Breast epithelium (tissue), 4 donors: ENCODE measurements at places on chromosomes 7 and 10. TPM values are rescaled to one million over a fixed set of nuclear protein-coding genes. Genes with fewer than 3 reads are reported as not detected.

DNA sequence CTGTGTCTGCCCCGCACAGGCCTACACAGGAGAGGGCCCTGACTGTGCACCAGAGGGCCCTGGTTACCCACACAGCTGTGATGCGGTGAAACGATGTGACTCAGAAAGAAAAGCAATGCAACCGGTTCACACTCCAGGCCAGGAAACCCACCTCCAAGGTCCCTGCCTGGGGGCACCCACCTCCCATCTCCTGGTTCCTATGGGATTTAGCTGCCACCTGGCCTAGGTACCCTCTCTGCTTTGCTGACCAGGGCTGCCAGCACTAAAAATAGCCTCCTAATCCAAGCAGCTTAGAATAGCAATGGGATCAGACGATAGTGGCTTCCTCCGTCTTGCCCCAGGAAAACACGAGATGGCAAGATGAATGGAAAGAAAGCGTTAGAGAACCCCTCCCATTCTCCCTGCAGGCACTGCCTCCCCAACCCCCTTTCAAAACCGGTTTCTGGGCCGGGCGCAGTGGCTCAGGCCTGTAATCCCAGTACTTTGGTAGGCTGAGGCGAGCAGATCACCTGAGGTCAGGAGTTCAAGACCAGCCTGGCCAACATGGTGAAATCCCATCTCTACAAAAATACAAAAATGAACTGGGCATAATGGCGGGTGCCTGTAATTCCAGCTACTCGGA, 12.4 kb downstream of the RBP3 start:
- H3K4me1 ChIP-seq = no peaks in the 10 kb centered on the region
- no peaks in the 10 kb centered on the region for H3K36me3 ChIP-seq
- DNase-seq = peak; percentile 28
- no peak overlapping the region for H3K27ac ChIP-seq
- no peak overlapping the region for H3K4me3 ChIP-seq

- no peaks in the 10 kb centered on the region for H3K27me3 ChIP-seq
- no peak for DNase-seq
- no peaks in the 10 kb centered on the region for H3K36me3 ChIP-seq
- H3K27ac ChIP-seq = no peak overlapping the region
- no peak overlapping the region for H3K4me3 ChIP-seq
Observed at GRCh38 chr7:43625453-43625852, 42.5 kb downstream of the STK17A start.

GRCh38 chr10:34002896-34003295, 668.4 kb upstream of the NRP1 start:
- no peak overlapping the region for H3K4me3 ChIP-seq
- no peaks in the 10 kb centered on the region for H3K27me3 ChIP-seq
- DNase-seq = no peak
- no peaks in the 10 kb centered on the region for H3K36me3 ChIP-seq
- no peaks in the 10 kb centered on the region for H3K4me1 ChIP-seq
- no peak overlapping the region for H3K27ac ChIP-seq

- no peaks in the 10 kb centered on the region for H3K27me3 ChIP-seq
- H3K4me3 ChIP-seq = no peak overlapping the region
- H3K4me1 ChIP-seq = no peaks in the 10 kb centered on the region
- no peak overlapping the region for H3K27ac ChIP-seq
- H3K36me3 ChIP-seq = no peaks in the 10 kb centered on the region
- no peak for DNase-seq
Observed at GRCh38 chr7:121103086-121103485, 114.6 kb downstream of the CPED1 start.

The UPK3BL1 gene
- 22.0 TPM for total RNA-seq

GRCh38 chr10:3881622-3882021, 96.6 kb upstream of the KLF6 start:
- no peaks in the 10 kb centered on the region for H3K36me3 ChIP-seq
- no peaks in the 10 kb centered on the region for H3K4me1 ChIP-seq
- no peak overlapping the region for H3K27ac ChIP-seq
- no peak overlapping the region for H3K4me3 ChIP-seq
- no peak for DNase-seq

DNA sequence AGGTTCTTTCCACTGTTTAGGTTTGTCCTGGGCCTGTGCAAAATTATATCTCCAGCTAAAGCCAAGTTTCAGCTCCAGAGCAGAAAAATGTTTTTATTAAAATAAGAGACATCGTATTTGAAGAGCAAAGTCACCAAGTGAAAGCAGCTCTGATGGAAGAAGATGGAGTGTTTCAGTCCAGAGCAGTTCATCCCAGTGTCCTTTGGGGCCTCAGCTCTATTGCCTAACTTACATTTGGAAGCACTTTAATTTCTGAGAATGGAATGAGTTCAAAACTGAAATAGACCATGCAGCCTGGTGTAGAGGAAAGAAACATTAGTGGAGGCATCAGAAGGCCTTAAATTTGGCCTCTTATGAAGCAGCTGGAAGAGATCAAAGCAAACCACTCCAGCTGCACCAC, 545.2 kb downstream of the SORCS1 start:
- no peaks in the 10 kb centered on the region for H3K36me3 ChIP-seq
- no peak overlapping the region for H3K4me3 ChIP-seq
- H3K4me1 ChIP-seq = no peaks in the 10 kb centered on the region
- H3K27me3 ChIP-seq = no peaks in the 10 kb centered on the region
- no peak for DNase-seq

DNA sequence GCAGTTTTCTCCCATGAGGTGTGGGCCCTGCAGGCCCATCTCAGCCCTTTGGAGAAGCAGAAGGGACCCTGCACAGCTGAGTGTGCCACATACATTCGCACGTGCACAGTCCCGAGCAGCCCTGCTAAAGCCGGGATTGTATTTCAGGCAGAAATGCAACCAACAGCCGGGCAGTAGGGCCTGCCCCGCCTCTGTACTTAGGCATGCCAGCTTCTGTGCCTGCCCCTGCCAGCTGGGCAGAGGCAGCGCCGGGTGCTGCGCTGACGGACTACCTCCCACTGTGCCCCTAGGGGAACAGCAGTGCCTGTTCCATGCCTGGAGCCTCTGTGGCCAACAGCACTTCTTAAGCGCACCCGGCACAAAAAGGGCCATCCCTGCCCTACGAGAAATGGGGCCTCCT, 170.3 kb downstream of the NEURL1 start:
- no peak overlapping the region for H3K4me3 ChIP-seq
- H3K27ac ChIP-seq = peak overlapping the region; percentile 22
- H3K4me1 ChIP-seq = peaks cover 13% of the 10 kb centered on the region
- peak; percentile 52 for DNase-seq
- no peaks in the 10 kb centered on the region for H3K36me3 ChIP-seq
- H3K27me3 ChIP-seq = no peaks in the 10 kb centered on the region

The LRRN3 gene
- total RNA-seq = 1.6 TPM

DNA sequence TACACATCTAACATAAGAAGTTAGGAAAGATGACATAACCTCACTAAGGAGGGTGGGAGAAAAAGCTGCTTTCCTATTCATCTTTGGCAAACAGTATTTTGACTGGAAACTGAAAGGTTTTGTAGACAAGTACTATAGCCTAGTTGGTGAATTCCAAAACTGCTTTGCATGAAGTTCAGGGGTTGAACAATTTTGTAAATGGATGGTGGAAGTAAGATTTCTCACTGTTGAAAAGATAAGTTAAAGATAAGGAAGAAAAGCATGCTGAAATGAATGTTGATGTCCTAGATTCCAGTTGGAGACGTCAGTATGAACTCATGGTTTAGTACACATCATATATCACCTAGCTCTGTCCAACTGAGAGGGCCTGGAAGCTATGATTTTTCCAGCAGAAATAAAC, 159.1 kb upstream of the FEZF1 start:
- no peak for DNase-seq
- no peaks in the 10 kb centered on the region for H3K4me1 ChIP-seq
- H3K27ac ChIP-seq = no peak overlapping the region

DNA sequence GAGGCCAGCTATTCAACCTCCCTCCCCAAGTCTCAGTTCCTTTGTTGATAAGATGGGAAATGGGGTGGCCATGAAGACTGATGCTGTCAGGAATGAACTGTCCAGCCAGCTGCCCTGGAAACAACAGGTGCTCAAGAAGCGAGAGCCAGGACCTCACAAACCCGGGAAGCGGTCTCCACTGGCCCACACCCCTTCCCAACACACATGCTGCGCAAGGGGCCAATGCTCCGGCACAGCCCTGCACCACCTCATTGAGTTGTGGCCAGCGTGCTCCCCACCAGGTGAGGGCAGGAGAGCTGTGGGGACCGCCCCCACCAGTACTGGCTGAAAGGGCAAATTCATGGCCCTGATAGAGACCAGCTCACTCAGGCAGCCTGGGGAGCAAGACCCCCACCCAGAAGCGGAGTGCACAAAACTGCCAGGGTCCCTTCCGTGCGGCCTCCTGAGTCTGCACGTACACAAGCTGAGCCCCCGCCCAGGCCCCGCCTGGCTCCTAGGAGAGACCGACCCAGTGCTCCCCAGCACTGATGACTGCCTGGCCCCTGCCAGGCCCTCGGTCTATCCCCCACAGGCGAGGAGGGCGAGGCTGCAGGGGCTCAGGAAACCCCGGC, 216.6 kb downstream of the MAD1L1 start:
- no peak overlapping the region for H3K27ac ChIP-seq
- H3K4me1 ChIP-seq = no peaks in the 10 kb centered on the region
- H3K27me3 ChIP-seq = no peaks in the 10 kb centered on the region
- no peaks in the 10 kb centered on the region for H3K36me3 ChIP-seq
- no peak overlapping the region for H3K4me3 ChIP-seq

GRCh38 chr7:132177708-132178401, 398.4 kb downstream of the PLXNA4 start:
- DNase-seq = no peak
- no peaks in the 10 kb centered on the region for H3K4me1 ChIP-seq
- H3K36me3 ChIP-seq = no peaks in the 10 kb centered on the region
- H3K27ac ChIP-seq = no peak overlapping the region

DNA sequence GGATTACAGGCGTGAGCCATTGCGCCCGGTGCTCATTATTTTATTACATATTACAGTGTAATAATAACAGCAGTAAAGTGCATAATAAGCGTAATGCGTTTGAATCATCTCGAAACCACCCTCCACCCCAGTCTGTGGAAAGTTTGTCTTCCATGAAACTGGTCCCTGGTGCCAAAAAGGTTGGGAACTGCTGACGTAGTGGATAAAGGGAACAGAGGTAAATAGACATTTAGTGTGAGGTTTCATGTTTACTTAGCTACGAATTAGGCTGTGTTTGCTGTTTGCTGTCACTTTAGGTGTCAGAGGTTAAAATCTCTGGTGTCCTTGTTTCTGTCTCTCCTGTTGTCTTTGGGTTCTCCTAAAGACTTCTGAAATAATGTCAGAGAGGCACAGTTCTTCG, 60.3 kb upstream of the SLC39A12 start:
- H3K36me3 ChIP-seq = no peaks in the 10 kb centered on the region
- H3K27ac ChIP-seq = no peak overlapping the region
- no peaks in the 10 kb centered on the region for H3K27me3 ChIP-seq
- no peaks in the 10 kb centered on the region for H3K4me1 ChIP-seq

DNA sequence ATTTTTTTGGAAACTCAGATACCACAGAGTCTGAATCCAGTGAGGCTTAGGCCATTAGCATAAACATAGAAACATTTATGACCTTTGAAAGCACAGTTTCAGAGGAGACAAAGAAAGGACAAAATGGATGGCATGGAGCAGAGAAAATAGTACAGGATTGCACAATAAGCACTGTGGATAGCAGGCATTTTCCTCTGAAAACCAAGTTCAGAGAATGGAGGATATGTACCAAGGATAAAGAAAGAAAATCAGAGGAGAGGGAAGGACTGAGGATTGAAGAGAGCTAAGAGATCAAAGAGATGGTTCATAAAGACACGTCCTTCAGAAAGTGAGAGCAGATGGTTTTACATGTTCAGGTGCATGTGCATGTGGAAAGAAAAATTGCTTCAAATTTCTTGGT, 707.2 kb upstream of the CELF2 start:
- H3K27ac ChIP-seq = no peak overlapping the region
- H3K27me3 ChIP-seq = no peaks in the 10 kb centered on the region
- no peaks in the 10 kb centered on the region for H3K36me3 ChIP-seq
- no peaks in the 10 kb centered on the region for H3K4me1 ChIP-seq
- no peak overlapping the region for H3K4me3 ChIP-seq

The IFIT2 gene
- total RNA-seq = 2.6 TPM

The ZNF365 gene
- 1.8 TPM for total RNA-seq

The PIP gene
- 1.6 TPM for total RNA-seq

DNA sequence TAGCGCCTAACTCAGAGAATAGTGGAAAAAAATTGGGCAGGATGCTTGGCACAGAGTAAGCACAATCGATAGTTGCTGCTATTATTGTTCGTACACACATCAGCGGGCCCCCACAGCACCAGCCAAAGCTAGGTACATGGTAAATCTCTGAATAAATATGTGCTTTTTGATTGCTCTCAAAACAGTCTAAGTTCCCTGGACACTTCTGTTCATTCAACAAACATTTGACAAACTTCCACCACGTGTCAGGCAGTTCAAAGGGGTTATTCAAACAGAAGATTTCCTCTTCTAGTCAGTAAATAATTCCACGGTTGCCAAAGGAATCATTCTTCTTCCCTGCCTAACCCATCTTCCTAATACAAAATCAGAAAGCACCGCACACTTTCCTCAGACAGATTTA, 150.8 kb downstream of the DGKI start:
- no peaks in the 10 kb centered on the region for H3K36me3 ChIP-seq
- no peaks in the 10 kb centered on the region for H3K4me1 ChIP-seq
- no peak overlapping the region for H3K4me3 ChIP-seq
- no peak for DNase-seq
- H3K27me3 ChIP-seq = no peaks in the 10 kb centered on the region
- H3K27ac ChIP-seq = no peak overlapping the region

DNA sequence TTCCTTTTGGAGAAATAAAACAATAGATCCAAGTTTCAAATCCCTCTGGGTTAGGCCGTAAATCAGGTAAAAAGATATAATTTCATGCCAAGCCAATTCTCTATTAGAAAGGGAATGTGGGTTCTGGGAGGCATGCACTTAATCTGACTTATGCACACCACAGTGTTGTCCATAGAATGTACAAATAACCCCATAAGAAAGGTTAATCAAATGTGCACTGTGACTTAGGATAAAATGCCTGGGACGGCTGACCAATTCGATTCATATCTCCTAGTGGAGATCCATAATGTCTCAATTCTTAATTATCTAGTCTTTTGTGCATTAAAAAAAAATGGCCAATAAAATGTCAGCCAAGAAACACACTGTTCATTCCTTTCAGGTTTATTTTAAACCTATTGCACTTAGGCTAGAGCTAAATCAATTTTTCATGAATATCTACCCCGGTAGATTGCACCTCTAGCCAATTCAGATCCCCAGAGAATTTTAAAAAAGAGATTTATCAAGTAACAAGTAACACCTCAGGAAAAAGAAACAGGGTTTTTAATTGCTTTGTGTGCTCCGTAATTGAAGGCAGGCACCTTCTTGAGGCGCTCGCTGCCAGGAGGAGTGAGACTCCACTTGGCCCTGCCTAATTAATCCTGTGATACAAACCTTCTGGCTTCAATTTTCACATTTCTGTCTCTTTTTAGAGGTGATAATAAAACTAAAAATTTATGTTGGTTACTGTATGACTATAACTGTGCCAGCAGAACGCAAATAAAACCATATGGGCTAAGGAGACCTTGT, 265.1 kb downstream of the ETV1 start:
- no peaks in the 10 kb centered on the region for H3K4me1 ChIP-seq
- H3K27me3 ChIP-seq = no peaks in the 10 kb centered on the region
- H3K36me3 ChIP-seq = no peaks in the 10 kb centered on the region
- H3K4me3 ChIP-seq = no peak overlapping the region
- no peak for DNase-seq

GRCh38 chr7:67448271-67448670, 451.6 kb downstream of the TYW1 start:
- H3K27ac ChIP-seq = no peak overlapping the region
- DNase-seq = no peak
- H3K4me1 ChIP-seq = no peaks in the 10 kb centered on the region
- no peak overlapping the region for H3K4me3 ChIP-seq
- H3K27me3 ChIP-seq = no peaks in the 10 kb centered on the region

- no peaks in the 10 kb centered on the region for H3K4me1 ChIP-seq
- no peaks in the 10 kb centered on the region for H3K27me3 ChIP-seq
- H3K4me3 ChIP-seq = peak within 1 kb of the TSS; percentile 18
- peak within 1 kb of the TSS; percentile 43 for H3K27ac ChIP-seq
- no peaks in the 10 kb centered on the region for H3K36me3 ChIP-seq
Observed at GRCh38 chr10:86668297-86669165, at the start of gene LDB3. Gene LDB3 (plus strand): TSS chr10:86668511. CDS start chr10:86668692, 181 bp downstream.
